ENCODE measurements at places on chromosomes 12 and 14. TPM values are rescaled to one million over a fixed set of nuclear protein-coding genes. Genes with fewer than 3 reads are reported as not detected.

OTOGL gene
- total RNA-seq: 0.71 TPM

SELPLG gene
- 6.1 TPM for total RNA-seq

GZMB gene
- not detected for total RNA-seq

GRCh38 chr12:111430433-111431353, 25.0 kb downstream of the SH2B3 start:
- H3K27me3 ChIP-seq: no peaks in the 10 kb centered on the region
- H3K27ac ChIP-seq: peak overlapping the region; percentile 51
- no peak overlapping the region for H3K4me3 ChIP-seq
- DNase-seq: no peak
- no peaks in the 10 kb centered on the region for H3K36me3 ChIP-seq
- peaks cover 81% of the 10 kb centered on the region for H3K4me1 ChIP-seq

- H3K27ac ChIP-seq: no peak overlapping the region
- no peaks in the 10 kb centered on the region for H3K4me1 ChIP-seq
- DNase-seq: no peak
- H3K27me3 ChIP-seq: no peaks in the 10 kb centered on the region
- H3K4me3 ChIP-seq: no peak overlapping the region
These were observed 101.4 kb downstream of the GPR65 start for GRCh38 chr14:88106377-88106776.

DNA sequence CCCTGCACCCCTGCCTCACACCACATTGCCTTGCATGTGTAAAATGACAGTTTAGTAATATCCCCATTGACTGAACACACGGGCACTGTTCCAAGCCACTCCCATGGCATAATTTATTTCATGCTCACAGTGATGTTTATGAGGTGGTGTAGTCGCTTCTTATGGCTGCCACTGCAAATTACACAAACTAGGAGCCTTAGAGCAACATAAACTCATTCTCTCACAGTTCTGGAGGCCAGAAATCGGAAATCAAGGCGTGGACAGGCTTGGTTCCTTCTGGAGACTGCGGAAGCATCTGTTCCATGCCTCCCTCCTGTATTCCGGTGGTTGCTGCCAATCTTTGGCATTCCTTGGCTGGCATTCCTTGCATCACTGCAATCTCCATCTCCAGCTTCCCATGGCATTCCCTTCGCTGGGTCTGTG, 97.3 kb downstream of the RIN3 start:
- H3K27me3 ChIP-seq: no peaks in the 10 kb centered on the region
- H3K27ac ChIP-seq: peak overlapping the region; percentile 95
- peaks cover 23% of the 10 kb centered on the region for H3K4me1 ChIP-seq
- no peaks in the 10 kb centered on the region for H3K36me3 ChIP-seq
- DNase-seq: peak; percentile 65

- H3K27me3 ChIP-seq: no peaks in the 10 kb centered on the region
- H3K4me3 ChIP-seq: no peak overlapping the region
- no peaks in the 10 kb centered on the region for H3K36me3 ChIP-seq
- no peak for DNase-seq
- H3K27ac ChIP-seq: no peak overlapping the region
These were observed 174.8 kb downstream of the LRIG3 start for GRCh38 chr12:58745348-58746125.

DNA sequence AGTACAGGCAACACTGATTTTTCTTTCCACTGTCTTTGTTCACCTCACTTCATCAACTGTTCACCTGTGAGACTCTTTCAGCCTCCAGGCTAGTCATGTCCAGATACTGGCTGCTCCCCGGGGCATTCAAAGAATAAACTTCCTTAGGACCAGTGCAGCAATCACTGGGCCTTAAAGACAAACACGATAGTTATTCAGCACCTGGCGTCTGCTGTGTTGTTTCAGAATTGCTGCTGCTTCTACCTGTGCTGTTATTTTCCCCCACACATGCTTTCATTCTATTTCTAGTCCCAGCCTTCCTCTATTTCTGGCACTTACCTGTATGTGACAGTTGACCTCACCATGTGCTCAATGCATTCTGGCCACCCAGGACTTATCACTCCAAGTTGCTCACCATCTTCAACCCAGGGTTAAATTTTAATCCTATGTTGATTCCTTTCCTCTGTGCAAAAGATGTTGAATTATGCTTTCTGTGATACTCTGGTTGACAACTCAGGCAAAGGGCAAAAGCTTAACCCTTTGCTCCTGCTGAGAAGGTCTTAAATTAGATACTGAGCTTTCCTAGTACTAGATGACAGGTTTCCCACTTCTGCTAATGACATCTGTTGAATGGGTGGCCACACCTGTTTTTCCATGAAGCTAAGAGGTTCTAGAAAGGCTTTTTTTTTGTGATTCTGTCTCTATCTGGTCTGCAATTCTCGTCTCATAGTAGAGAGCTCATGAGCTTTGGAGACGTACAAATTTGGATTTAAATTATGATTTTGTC, 41.4 kb downstream of the PTPRQ start:
- no peak for DNase-seq
- H3K27ac ChIP-seq: no peak overlapping the region
- H3K4me3 ChIP-seq: no peak overlapping the region
- no peaks in the 10 kb centered on the region for H3K27me3 ChIP-seq
- no peaks in the 10 kb centered on the region for H3K4me1 ChIP-seq

DNA sequence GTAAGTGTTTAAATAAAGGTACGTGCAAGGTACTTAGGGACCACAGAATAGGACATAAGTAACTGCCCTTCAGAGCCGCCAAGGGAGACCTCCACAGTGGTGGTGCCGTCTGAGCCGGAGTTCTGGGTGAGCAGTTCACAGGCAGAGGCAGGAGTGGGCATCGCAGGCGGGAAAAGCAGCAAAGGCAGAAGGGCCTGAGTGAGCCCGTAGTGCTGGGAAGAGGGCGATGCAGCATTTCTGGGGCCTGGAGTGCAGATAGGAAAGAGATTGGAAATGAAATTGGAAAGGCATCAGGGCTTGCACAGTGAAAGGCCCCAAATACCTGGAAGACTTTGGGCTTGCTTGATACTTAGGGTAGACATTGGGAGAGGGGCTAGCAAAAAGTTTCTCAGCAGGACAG, 32.9 kb downstream of the EVL start:
- peak; percentile 14 for DNase-seq
- peaks cover 16% of the 10 kb centered on the region for H3K4me1 ChIP-seq
- H3K27ac ChIP-seq: no peak overlapping the region
- H3K36me3 ChIP-seq: no peaks in the 10 kb centered on the region
- H3K4me3 ChIP-seq: no peak overlapping the region

GRCh38 chr12:33605757-33606156, 166.1 kb upstream of the SYT10 start:
- H3K4me3 ChIP-seq: no peak overlapping the region
- H3K36me3 ChIP-seq: no peaks in the 10 kb centered on the region
- H3K27ac ChIP-seq: no peak overlapping the region
- no peaks in the 10 kb centered on the region for H3K27me3 ChIP-seq
- DNase-seq: no peak

GRCh38 chr12:130813436-130813835, 25.6 kb downstream of the STX2 start:
- no peak overlapping the region for H3K27ac ChIP-seq
- no peak overlapping the region for H3K4me3 ChIP-seq
- no peaks in the 10 kb centered on the region for H3K4me1 ChIP-seq
- DNase-seq: no peak

Measured in sigmoid colon (tissue), 7 donors.